ENCODE measurements at places on chromosomes 2 and 18. TPM values are rescaled to one million over a fixed set of nuclear protein-coding genes. Genes with fewer than 3 reads are reported as not detected.

The ABCG8 gene
- not detected for polyA plus RNA-seq

The SH3BP4 gene
- 33.3 TPM for polyA plus RNA-seq

The CCDC148 gene
- 5.7 TPM for polyA plus RNA-seq

The ANTXR1 gene
- polyA plus RNA-seq: 35.7 TPM

The GALR1 gene
- 0.11 TPM for polyA plus RNA-seq

DNA sequence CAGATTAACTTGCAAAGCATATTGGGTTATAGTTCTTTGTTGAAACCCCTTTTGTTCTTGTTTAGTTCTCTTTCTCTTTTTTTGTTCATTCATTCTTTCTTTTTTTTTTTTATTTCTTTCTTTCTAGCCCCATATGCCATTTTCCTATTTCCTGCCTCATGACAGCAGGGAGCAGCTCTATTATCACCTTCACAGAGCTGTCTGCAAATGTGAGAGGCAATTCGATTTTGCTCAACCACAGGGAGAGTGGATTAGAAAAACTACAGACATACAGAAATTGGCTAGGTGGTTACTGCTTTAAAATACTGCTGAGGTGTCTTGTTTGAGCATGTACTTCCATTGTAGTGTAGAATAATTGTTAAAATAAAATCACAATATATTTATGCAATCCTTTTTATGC is 44.2 kb upstream of the TBR1 start:
- no peak for DNase-seq

GRCh38 chr2:140539242-140539875 is 1591.5 kb downstream of the LRP1B start:
- no peak for DNase-seq

- DNase-seq: no peak
These were observed 94.1 kb upstream of the CD302 start for GRCh38 chr2:159891917-159892730.

- no peak for DNase-seq
These were observed 287.8 kb upstream of the SETBP1 start for GRCh38 chr18:44392933-44393332.

GRCh38 chr2:100832885-100833284 is 12.9 kb downstream of the NPAS2 start:
- no peak for DNase-seq

DNA sequence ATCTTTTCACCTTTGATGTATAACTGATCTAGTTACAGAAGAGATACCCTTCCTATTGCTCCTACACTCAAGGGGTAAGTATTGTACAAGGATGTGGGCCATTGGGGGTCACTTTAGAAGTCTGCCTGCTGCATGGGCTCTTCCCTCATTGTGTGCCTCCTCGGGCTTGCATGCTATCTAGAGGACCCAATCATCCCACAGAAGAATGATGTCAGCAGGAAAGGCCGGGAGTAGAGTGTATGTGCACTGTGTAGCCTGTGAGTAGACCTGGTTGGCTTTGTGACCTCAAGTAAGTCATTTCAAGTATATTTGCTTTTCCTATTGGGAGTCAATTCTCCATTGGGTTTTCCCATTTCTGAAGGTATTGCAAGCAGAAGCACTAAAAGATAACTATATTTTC is 129.5 kb upstream of the TRIB2 start:
- DNase-seq: no peak

DNA sequence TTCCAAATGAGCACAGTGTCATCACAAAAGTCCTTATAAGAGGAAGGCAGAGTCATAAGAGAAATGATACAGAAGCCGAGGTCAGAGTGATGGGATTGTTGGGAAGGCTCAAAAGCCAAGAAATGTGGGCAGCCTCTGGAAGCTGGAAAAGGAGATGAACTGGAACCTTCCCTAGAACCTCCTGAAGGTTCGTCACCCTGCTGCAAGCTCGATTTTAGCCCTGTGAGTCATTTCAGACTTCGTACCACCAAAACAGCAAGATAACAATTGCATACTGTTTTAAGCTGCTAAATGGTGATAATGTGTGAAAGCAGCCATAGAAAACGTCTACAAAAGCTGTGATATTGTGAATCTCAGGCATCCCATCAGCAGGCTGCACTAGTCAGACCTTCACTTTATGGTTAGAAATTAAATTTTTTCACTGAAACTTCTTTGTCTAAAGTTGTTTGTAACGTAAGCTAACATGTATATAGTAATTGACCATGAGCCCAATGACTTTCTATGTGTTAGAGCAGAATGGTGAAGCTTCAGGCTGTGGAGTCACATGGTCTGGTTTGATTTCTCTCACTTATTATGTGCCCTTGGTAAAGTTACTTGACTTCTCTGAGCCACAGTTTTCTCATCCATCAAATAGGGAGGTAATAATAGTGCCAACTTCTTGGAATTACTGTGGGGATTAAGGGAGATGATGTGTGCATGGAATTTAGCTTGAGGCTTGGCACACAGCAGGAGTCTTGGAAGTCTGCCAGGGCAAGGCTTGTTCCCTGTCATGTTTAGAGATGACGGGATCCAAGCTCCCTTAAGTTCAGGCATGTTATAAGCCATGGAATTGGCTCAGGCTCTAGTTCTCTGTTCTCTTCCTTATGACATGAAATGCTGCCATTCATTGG is 132.0 kb upstream of the CCDC195 start:
- no peak for DNase-seq

DNA sequence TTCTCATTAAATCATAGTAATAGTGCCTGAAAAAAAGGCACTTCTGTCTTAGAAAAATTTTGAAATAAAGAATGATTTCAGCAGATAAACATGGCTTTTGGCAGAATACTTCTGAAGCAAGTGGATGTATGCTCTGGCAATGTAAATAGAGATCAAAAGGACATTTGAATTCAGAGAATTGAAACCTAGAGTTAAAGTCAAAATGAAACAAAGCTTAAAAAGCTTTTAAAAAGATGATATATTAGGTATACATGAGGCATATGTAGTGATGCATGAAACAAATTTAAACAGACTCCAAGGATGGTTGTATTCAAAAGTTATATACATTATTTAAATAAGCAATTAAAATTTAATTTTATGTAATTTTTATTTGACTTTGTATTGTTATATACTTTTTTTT is 1344.5 kb upstream of the TMEFF2 start:
- DNase-seq: no peak

- no peak for DNase-seq
These were observed 66.1 kb downstream of the ACSL3 start for GRCh38 chr2:222926915-222927314.

DNA sequence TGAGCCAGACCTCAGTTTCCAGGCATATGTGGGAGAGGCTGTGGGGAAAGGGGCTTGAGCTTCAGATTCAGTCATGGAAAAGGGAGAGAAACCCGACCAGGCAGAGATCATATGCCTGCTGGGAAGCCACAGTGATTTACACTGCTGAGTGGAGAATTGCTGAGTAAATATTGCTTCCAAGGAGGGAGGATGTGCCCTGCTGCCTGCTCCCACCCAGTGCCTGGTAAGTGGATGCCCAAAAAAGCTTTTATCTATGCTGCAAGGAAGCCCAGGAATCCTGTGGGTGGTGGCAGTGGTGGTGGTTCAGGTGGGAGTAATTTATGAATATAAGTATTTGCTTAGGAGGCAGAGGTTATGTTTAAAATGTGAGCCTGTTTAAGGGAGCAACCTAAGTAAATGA is 39.5 kb downstream of the INO80C start:
- DNase-seq: no peak

DNA sequence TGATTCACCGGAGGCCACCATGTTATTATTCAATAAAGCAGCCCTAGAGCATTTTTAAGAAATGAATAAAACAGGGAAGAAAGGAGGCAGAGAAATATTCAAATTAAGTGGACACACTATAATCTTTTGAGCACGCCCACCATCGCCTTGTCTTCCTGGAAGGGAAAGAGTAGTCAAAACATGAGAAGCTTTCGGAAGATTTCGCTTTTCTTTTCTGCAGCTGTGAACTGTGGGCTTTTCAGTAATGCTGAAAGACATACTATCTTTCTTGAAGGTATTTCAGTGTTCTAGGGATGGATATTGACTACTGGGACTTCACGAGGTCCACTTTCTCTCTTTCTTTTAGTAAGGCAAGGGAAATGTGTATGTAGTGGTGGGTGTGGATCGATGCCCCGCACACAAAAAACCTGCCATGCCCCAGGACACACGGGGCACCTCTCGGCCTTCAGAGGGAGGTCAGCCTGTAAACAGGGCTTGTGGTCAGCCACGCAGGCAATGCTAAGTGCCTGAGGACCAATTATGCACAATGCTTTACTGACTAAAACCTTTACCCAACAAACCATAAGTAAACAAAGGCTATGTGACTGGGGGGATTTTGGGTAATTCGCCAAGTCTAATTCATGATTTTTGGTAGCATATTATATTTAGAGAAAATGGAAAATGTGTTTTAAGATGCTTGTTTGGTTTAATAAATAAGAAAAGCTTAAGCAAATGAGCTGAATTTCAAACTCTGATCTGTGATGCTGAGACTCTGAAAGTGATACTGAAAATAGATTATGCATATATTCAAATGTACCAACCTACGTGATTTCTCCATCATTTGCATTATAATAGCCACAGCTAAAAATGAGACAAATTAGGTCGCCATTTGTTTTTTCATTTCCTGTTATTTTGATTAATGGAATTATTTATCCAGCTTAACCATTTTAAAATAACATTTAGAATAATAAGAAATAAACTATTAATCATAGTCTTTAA is 130.5 kb downstream of the ZNF516 start:
- peak; percentile 19 for DNase-seq

DNA sequence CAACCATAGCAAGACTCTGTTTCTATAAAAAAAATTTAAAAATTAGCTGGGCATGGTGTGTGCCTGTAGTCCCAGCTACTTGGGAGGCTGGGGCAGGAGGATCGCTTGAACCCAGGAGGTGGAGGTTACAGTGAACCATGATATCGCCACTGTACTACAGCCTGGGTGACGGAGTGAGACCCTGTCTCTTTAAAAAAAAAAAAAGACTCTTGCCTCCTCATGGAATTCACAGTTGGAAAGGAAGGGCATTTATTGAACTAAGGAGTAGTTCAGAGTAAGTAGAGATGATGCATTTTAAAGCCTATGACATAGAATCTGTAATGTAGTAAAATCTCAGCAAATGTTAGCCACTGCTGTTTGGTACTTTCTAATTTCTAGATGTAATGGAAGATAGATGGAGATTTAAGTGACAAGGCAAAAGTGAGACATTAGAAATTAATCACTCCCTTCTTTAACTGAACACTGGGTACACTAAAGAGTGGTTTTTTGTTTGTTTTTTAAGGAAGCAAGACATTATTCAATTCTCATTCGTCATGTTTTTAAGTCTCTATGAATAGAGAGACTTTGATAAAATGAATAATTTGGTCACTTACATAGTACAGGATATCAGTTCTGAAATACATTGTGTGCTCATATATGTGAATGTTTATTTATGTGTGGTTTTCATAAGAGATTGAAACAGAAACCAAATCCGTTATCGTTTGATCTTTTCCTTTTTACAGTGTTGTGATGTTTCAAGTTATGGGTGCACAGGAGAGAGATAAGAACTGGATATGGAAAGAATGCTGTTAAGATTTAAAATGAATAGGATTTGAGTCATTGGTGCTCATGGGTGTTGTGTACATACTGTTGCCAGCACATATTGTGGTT is 186.1 kb upstream of the STON1 start:
- no peak for DNase-seq

Measured in testis (tissue), 5 donors.